ENCODE measurements at places on chromosomes 13 and 19.
A peak's percentile ranks its signal among the peaks of the same experiment; 100 is the strongest.

GRCh38 chr13:87792878-87793277 is 121.7 kb downstream of the SLITRK5 start:
- DNase-seq: no peak

GRCh38 chr13:34241332-34241731 is 423.4 kb downstream of the RFC3 start:
- DNase-seq: no peak

- DNase-seq: no peak
Observed at GRCh38 chr13:36919833-36920615, at the start of gene SMAD9. Gene SMAD9 (minus strand): TSS chr13:36920238. CDS start chr13:36879689, 40,549 bp downstream.

DNA sequence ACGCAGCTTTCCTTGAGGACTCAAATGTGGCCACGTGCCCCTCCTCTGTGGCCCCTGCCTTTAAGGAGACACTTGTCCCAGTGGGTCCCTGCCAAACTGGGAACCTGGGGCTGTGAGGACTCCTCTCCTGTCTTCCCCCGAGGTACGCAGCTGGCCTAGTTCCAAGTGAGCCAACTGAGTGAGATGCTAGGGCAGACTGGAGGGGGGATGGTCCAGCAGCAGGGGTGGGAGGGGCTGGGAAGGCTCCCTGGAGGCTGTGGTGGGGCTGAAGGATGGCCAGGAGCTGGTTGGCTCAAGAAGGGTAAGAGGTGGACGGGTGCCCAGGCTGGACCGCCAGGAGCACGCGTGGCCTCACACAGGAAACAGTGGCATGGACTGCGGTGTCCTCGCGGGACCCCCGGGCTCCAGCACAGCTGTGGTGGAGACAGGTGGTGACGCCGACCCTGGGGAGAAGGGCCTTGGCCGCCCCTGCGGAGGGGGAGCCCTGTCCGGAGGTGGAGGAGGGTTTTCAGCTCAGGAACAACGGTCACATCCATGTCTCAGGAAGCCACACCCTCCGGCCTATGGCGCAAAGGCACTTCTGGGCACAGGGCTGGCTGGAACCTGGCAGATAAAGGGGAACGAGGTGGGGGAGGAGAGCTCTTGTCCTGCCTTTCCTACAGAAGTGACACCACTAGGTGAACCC is 45.8 kb downstream of the MLLT1 start:
- DNase-seq: no peak

DNA sequence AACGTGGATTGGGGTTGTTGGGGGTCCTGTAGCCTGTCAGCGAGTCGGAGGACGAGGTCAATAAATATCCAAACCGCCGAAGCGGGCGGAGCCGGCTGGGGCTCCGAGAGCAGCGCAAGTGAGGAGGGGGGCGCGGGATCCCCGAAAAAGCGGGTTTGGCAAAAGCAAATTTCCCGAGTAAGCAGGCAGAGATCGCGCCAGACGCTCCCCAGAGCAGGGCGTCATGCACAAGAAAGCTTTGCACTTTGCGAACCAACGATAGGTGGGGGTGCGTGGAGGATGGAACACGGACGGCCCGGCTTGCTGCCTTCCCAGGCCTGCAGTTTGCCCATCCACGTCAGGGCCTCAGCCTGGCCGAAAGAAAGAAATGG is 754 bp upstream of the SIX5 start:
- DNase-seq: peak; percentile 57

GRCh38 chr19:20167651-20168122 is 673 bp downstream of the ZNF486 start:
- no peak for DNase-seq

GRCh38 chr19:49848938-49849337 is 2.0 kb upstream of the PTOV1 start:
- DNase-seq: no peak

DNA sequence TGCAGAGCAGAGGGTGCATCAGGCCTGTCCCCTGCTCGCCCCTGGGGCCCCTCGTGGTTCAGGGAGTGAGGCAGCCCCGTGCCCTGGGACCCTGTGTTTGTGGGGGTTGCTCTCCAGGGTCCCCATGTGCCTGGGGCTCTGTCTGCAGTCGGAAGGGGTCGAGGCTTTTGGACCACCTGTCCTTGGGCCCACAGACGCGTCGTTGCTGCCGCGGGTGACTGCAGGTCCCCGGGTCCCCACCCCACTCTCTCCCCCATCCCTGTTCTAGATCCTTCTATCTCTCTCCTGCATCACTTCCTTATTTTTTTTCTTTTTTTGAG is 1.9 kb downstream of the PCSK4 start:
- DNase-seq: no peak

DNA sequence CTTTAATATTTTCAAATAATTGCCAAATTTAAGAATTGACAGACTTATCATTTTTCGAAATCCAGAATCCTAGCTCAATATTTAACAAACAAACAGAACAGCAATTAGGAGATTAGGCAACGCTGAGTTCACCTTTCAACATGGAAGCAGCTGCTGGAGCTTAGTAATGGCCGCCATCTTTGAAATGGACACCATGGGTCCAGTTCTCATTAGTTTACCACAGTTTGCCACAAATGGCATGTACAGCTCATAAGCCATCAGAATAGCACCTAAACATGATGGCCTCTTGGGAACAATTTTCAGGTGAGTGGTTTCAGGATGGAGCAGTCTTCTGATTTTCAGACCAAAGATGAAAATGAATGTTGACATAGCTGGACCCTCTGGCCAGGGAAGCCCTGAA is 313.6 kb upstream of the OBI1 start:
- DNase-seq: no peak

DNA sequence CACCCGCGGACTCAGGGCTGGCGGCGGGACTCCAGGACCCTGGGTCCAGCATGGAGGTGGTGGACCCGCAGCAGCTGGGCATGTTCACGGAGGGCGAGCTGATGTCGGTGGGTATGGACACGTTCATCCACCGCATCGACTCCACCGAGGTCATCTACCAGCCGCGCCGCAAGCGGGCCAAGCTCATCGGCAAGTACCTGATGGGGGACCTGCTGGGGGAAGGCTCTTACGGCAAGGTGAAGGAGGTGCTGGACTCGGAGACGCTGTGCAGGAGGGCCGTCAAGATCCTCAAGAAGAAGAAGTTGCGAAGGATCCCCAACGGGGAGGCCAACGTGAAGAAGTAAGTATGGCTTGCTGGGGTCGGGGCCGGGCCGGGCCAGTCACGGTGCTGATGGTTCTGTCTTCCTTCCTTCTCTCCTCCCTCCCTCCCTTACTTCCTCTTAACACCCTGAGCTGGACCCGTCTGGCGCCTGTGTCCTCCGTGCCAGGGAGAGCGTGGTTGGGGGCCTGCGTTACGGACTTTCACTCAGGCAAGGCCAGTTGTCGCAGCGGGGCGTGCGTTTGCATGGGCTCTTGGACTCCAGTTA is 1.4 kb downstream of the STK11 start:
- peak; percentile 21 for DNase-seq

DNA sequence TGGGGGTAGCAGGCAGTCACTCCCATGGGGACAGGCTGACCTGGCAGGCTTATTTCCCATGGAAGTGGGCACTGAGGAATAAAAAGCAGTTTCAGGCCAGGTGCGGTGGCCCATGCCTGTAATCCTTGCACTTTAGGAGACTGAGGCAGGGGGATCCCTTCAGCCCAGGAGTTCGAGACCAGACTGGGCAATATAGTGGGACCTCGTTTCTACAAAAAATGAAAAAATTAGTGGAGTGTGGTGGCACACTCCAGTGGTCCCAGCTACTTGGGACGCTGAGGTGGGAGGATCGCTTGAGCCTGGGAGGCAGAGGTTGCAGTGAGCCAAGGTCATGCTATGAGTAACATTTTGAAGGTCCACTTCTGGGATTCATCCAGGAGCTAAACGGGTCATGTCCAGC is 6.0 kb downstream of the GJB2 start:
- no peak for DNase-seq

- no peak for DNase-seq
Observed at GRCh38 chr13:63693696-63694095, 2278.0 kb upstream of the PCDH20 start.

- DNase-seq: no peak
Observed at GRCh38 chr13:64997438-64997837, 2232.7 kb downstream of the PCDH9 start.
